ENCODE measurements at places on chromosomes 12 and 14.

GRCh38 chr12:4172999-4173398 lies 100.6 kb upstream of the CCND2 start:
- no peak for DNase-seq

DNA sequence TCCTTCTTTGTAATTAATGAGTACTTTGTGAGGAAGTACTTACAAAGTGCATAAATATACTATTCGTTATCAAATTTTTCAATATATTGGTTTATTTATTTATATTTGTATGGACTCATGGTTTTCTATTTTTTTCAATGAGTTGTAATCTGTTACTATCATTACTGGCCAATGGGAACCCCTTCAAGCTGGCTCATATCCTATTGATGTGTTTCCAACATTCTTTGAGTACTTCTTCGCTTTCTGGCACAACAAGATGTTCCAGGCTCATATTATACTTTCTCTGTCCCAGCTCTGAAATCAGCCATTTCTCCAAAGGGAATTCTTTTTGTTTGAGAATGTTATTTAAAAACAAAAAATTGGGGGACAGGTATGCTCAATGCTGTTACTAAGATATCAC lies 17.5 kb downstream of the YBX3 start:
- DNase-seq, result no peak

DNA sequence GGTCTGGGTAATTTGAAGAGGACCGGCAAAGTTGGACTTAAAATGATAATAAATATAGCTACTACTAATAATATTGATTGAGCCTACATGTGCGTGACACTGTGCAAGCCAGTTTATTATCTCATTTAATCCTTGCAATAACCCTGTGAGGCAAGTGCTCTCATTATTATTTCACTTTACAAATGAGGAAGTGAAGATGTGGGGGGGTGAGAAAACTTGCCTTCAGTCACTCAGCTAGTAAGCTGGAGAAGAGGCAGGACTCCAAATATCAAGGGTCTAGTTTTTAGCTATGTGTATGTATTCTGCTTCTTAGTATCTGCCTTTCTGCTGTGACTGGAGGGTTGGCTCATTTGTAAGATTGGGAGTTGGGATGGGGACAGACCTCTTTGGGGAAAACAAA lies 39.2 kb downstream of the NPAS3 start:
- no peak for DNase-seq

DNA sequence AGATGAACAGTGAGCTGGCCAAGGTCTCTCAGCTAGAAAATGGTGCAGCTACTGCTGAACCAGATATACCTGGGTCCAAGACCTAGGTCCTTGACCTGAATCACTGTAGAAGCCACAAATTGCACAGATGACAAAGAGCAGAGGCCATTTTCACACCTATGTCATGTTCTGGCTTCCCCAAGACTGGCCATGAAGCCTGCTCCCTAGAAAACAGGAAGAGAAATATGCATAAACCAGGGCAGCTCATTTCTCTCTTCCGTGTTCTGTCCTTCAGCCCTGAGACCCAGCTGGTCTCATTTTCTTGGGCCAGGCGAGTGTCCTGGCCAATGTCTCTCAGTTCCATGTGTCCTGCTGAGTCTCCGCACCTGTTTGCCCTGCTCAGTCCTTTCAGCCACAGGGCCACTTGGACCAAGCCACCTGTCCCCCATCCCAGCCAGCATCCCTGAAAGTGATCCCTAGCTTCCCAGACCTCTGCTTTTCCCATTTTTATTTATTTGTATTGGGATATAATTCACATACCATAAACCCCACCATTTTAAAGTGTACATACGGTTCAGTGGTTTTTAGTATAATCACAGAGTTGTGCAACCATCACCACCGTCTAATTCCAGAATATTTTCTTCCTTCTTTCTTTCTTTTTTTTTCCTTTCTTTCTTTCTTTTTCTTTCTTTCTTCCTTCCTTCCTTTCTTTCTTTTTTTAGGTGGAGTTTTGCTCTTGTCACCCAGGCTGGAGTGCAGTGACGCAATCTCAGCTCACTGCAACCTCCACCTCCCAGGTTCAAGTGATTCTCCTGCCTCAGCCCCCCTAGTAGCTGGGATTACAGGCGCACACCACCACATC lies 27.0 kb downstream of the P2RX7 start:
- DNase-seq, result no peak

DNA sequence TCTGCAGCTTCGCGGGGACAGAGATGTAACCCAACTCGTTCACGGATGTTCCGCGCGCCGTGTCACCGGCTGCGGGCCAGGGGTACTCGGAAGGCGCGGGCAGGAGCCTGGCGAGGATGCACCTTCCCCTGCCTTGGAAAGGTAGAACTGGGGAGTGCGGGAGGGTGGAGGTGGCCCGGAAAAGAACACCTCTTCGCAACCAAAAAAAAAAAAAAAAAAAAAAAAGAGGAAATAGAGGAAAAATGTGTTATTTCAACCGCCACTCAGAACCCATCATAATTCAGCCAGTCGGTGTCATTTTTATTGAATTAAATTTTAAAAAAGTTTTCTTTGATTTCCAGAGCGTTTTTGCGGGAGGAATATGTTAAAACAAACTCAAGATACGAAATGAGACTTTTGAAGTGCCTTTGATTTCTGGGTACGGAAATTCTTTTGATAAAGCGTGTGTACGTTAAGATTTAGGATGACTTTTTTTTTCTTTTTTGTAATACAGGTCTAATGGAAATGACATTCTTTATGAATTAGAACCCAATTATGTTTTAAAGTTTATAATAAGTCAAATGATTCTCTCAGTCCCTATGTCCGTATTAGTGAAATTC lies 8.9 kb downstream of the CDKN1B start:
- no peak for DNase-seq

Data from hypothalamus (tissue), 51 donors.